Activated naive CD8-positive, alpha-beta T cell treated with anti-CD3 and anti-CD28 coated beads, Interleukin-2, amount 10 ng/mL, durations not matched to agents 7 days and 5 days (primary cell): ENCODE measurements at places on chromosomes 5 and 9. TPM values are rescaled to one million over a fixed set of nuclear protein-coding genes. Genes with fewer than 3 reads are reported as not detected.

SLC45A2 gene
- total RNA-seq: 0.40 TPM

HTR1A gene
- total RNA-seq: not detected

GOLGA1 gene
- total RNA-seq: 26.8 TPM

RABGAP1 gene
- total RNA-seq: 25.5 TPM

CATSPER3 gene
- 0.44 TPM for total RNA-seq

GFI1B gene
- total RNA-seq: not detected

PMPCA gene
- total RNA-seq: 60.6 TPM
